Lower leg skin (tissue), 4 donors: ENCODE measurements at places on chromosomes 7 and 10.

GRCh38 chr10:129438024-129438423 lies 29.0 kb upstream of the MGMT start:
- no peak for DNase-seq

DNA sequence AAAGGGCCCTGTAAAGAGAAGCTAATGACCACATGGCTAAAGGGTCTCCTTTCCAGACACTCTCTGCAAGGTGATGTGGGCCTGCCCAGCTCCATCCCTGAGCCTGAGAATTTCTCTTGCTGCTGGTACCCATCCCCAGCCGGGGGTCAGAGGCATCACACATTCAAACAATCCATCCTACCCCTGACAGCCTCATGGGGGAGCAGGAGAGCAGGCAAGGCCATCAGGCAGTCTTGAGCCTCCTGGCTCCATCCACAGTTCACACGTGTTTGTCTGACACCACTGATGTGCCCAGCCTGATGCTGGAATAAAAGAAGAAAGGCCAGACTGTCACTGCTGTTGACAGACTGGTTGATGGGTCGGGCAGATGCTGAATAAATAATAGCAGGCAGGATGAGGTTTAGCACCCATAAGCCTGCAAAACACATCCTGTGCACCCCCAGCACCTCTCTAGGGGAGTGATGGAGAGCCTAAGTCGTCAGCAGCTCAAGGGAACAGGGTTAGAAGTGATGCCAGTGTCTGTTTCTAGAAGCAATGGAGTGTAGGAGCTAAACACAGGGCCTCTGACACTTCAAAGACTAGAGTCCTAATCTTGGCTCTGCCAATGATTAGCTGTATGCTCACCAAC lies 43.5 kb downstream of the TLL2 start:
- no peak for DNase-seq

DNA sequence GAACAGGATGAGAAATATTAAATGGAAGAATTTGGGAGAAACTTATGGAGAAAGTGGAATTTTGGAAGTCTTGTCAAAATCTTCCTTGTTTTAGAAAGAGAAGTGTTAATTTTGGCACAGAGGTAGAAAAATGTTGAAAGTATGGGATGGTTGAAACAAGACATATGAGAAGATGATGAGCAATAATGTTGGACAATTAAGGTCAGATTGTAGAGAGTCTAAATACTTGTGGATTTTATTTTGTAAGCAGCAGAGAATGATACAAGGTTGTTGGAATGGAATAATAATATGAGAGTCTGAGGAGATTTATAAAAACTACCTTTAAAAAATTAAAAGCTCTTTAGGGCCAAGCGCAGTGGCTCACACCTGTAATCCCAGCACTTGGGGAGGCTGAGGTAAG lies 34.6 kb downstream of the PHTF2 start:
- no peak for DNase-seq

DNA sequence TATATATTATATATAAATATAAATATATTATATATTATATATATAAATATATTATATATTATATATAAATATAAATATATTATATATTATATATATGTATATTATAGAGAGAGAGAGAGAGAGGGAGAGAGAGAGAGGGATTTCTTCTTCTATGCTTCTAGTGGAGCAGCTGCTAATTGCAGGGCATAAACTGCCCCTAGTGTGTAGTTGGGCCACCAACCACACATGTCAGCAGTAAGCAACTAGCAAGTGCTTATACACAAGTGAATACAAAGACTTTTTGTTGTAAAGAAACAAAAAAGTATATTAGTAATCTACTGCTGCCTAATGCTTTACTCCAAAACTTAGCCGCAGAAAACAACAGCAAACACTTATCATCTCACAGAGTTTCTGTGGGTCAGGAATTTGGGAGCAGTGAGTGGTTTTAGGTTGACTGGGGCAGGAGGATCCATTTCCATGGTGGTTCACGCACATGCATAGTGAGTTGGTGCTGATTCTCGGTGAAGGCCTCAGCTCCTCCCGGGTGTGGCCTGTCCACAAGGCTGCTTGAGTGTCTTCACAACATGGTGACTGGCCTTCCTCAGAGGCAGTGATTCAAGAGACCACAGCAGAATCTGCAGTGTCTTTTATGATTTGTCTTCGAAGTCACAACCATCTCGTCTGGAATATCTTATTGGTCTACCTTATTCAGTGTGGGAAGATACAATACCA lies 25.5 kb upstream of the BAG3 start:
- DNase-seq = no peak

- DNase-seq = no peak
These were observed 64.2 kb downstream of the TAX1BP1 start for GRCh38 chr7:27804139-27804538.

DNA sequence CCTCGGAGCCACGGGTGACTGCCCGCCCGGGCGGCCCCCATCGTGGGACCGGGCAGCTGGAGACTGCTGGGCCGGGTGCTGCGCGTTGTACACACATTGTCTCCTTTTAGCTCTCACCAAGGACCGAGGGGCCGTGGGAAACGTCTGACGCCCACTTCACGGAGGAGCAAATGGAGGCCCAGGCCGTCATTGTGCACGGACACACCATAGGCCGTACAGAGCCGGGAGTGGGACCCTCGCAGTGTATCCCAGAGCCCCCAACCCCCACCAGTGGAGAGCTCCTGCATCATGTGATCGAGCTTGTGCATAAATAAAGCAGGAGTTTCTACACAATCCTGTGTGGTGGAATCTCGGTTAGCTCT lies 722 bp downstream of the DENND10 start:
- DNase-seq = no peak

DNA sequence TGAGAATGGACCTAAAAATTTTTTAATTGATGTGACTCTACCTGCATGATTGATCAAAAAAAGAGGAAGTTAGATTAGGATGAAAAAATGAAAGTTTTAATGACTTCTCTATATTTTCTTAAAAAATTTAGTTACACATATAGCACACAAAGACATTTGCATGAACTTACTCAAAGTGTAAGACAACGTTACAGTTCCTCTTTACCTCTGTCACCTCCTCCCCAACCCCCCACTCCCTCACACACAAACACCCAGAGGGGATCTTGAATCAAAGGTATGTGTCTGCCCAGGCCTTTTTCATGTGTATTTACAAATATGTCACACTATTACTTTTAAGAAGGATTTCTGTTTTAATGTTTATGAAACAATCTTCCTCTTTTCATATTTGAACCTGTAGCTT lies 20.6 kb upstream of the CDCA7L start:
- no peak for DNase-seq

GRCh38 chr7:157854066-157854891 lies 517.5 kb downstream of the DNAJB6 start:
- DNase-seq = peak; percentile 78

DNA sequence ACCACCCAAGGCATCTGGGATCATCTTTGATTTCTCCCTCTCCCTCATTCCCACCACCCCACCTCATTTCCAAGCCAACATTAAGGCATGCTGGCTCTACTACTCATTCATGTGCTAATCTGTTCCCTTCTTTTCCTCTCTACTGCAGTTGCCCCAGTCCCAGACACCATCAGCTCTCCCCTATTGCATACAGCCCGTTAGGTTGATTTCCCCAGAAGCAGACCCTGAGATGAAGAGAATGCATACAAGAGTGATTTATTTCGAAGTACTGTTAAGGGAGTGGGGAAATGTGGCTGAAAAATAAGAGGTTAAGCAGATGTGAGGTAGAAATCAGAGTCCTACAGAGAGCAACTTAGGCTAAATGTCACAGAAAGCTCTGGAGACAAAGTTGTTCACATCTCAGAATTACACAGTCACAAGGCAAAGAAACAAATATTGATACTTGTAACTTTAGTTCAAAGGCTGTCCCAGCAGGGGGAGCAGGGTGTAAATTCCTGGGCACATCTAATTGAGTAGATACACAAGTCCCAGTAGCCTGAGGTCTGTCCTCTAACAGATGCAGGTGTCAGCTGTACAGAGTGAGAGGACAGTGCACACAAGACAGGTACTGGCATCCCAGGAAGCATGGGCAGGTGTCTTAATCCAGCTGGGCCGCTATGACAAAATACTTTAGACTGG lies 20.9 kb downstream of the AKR1D1 start:
- peak; percentile 15 for DNase-seq

DNA sequence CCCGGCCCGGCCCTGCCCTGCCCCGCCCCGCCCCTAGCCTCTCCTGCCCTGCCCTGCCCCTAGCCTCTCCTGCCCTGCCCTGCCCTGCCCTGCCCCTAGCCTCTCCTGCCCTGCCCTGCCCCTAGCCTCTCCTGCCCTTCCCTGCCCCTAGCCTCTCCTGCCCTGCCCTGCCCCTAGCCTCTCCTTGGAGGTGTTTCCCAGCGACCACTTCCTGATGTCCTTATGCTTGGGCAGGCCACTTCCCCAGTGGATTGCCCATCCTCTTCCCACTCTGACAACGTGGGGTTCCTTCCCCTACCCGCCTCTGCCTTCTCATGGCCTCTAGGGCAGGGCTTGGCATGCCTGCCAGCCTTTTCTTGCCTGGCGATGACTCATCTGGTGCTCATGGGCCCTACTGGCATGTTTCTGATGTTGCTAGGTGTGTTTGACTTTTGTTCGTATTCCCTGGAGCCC lies 21.2 kb downstream of the PRXL2A start:
- no peak for DNase-seq

GRCh38 chr7:4070214-4070613 lies 611.9 kb upstream of the FOXK1 start:
- DNase-seq = no peak

- peak; percentile 15 for DNase-seq
These were observed 787 bp downstream of the MAGI2 start for GRCh38 chr7:79452495-79453265.

- DNase-seq = no peak
These were observed 16.2 kb downstream of the ARHGAP21 start for GRCh38 chr10:24707445-24707844.

DNA sequence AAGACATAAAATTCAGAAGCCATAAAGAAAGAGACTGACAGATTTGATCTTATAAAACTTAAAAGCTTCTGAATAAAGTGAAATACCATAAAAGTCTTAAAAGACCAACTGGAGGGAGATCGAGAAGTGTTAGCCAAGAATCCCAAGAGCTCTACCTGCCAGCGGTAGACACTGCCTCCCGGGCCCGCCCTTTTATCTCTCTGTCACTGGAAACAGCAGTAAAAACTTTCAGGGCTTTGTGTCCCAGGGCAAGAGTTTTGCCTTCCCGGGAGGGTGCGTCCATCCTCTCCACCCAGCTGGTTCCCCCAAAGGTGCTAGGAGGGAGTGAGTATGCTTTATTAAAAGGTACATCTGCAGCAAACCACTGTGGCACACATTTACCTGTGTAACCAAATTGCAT lies 5.8 kb downstream of the PLA2G12B start:
- DNase-seq = no peak

- no peak for DNase-seq
These were observed 19.6 kb upstream of the PIP4K2A start for GRCh38 chr10:22733992-22734391.

GRCh38 chr10:69088471-69088769 lies 517 bp downstream of the SRGN start:
- no peak for DNase-seq

GRCh38 chr10:124008187-124008586 lies 85.2 kb downstream of the CHST15 start:
- no peak for DNase-seq

- DNase-seq = no peak
These were observed 10.3 kb upstream of the WDR86 start for GRCh38 chr7:151420144-151420543.

DNA sequence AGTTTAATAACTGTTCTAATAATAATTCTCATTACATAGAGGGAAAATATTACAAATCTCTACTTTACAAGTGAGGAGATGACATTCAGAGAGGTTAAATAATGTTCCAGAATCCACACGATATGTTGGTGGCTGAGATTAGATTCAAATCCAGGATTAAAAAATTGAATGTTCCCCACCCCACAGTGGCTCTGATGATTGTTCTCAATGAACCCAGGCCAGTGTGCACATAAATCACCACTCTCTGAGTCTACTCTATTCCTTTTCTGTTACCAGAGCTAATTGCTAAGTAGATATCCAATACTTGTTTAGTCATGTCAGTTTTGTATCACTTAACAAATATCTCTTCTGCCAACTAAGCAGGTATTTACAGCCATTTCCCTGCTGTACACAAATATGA lies 281.0 kb downstream of the ABCA13 start:
- DNase-seq = no peak

DNA sequence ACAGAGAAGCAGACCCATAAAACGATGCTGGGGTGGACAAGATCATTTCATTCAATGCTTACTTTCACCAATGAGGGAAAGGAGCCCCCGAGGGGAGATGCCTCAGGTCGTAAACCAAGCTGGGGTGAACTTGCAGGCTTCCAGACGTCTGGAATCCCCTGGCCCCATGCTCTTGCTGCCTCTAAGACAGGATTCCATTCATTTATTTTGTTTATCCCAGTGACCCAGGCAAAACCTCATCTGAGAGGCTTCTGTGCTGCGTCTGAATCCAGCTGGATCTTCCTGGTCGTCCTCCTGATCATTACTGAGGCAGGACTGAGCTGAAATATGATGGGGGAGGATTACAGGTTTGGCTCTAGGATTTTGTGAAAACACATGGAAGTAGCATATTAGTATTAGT lies 182.9 kb downstream of the MYOF start:
- no peak for DNase-seq

- DNase-seq = no peak
These were observed 24.3 kb downstream of the DYNC1I1 start for GRCh38 chr7:95796617-95797016.

DNA sequence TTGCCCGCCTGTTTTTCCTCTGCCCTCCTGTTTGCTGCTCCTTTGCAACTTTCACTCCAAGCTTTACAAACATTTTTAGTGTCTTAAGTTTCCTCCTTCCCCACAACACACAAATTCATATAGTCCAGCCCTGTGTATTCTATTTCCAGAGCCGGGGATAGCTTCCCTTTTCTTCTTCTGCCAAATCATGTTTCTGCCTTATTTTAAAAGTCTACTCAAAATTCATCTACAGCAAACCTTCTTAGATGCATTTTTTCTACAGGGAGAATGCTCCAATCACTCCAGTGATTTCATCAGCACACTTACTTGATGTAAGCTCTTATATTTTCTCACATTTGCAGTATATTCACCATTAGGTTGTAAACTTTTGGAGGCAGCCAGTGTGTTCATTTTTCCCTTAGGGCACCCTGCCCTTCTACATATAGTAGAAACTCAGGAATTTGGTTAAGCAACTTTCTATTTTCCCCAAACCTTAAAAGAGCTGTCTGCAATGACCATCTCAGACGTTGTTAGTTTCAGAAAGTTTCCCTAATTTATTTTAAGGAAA lies 12.4 kb upstream of the ACTA2 start:
- DNase-seq = no peak

GRCh38 chr10:96297486-96297885 lies 6.7 kb upstream of the DNTT start:
- DNase-seq = no peak

GRCh38 chr7:116271963-116272886 lies 61.9 kb downstream of the TES start:
- DNase-seq = peak; percentile 47

DNA sequence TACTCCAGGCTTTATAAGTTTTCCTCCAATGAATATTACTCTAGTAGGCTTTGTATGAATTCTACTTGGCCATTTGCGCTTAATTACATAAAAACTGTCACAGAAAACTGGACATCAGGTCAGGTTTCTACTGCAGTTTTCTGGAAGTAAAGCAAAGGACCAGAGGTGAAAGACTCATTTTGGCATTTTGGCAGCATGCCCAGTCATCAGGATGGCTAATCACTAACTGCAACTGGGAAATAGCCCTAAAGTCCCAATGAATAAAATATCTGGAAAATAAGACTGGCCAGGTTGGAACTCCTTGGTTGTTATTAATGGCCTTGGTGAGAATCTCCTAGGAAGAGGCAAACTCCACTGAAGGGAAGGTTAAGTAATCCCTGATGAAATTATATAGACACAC lies 75.5 kb downstream of the COPG2 start:
- no peak for DNase-seq
